ENCODE measurements at places on chromosomes 2 and 18.

- no peak for DNase-seq
These were observed 32.8 kb downstream of the SLC66A2 start for GRCh38 chr18:79918615-79919011.

- no peak for DNase-seq
These were observed 7.6 kb upstream of the NFE2L2 start for GRCh38 chr2:177271981-177272666.

- no peak for DNase-seq
These were observed 179.9 kb upstream of the BOD1L2 start for GRCh38 chr18:56967035-56967434.

GRCh38 chr18:31511098-31511497 lies 13.1 kb downstream of the DSG2 start:
- DNase-seq: no peak

GRCh38 chr18:493986-494983 lies 6.2 kb downstream of the COLEC12 start:
- peak; percentile 42 for DNase-seq

DNA sequence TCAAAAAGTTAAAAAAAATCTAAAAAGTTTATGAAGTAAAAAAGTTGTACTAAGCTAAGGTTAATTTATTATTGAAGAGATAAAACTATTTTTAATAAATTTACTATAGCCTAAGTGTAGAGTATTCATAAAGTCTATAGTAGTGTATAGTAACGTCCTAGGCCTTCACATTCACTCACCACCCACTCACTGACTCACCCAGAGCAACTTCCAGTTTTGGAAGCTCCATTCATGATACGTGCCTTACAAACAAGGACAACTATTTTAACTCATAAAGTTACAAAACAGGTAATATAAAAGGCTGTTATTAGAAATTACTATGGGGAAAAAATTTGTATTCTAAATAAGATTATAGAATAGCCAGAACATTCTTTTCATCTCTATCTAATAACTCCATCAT lies 158.9 kb upstream of the FN1 start:
- DNase-seq: no peak

GRCh38 chr18:9366126-9366714 lies 31.6 kb downstream of the TWSG1 start:
- DNase-seq: peak; percentile 47
